ENCODE measurements at places on chromosomes 16 and 17.

DNA sequence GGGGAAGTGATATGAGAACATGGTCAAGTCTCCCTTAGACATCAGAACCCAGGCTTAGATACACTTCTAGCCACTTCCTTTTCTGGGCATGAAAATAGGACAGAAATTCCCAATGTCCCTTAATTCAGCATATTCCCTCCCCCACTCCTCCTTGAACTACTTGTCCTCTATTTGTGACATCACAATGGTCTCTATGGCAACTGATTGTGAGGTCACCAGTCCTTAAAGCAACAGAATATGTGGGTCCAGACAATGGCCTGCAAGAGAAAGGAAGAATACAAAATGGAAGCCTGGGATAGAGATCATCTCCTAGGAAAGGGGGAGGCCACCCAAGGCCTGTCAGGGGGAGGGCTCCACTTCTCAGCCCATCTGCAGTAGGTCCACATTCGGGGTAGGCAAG lies 6.7 kb upstream of the SEZ6 start:
- no peak for DNase-seq

GRCh38 chr17:49972486-49973270 lies 3.7 kb downstream of the DLX4 start:
- no peak for DNase-seq

GRCh38 chr17:34527136-34527907 lies 52.1 kb upstream of the TMEM132E start:
- no peak for DNase-seq

GRCh38 chr17:76382803-76383545 lies 1.4 kb upstream of the SPHK1 start:
- DNase-seq, result no peak

DNA sequence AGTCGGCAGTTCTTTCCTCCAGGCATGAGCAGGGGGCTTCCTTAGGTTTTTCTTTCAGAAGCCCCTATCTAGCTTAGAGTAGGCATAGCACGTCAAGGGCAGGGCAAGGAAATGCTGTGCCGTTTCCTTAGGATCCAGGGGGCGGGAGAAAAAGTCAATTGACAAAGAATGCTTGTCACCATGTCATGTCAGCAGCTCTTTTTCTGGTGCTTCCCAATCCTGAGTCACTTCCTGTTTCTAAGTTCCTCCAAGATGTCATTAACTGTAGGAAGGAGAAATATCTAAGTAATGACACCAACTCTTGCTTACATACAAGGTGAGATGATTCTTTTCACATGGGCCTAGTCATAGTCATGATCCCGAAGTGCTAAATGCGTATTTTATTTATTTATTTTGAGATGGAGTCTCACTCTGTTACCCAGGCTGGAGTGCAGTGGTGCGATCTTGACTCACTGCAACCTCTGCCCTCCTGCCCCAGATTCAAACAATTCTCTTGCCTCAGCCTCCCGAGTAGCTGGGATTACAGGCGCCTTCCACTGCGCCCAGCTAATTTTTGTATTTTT lies 35.2 kb downstream of the GJC1 start:
- no peak for DNase-seq

DNA sequence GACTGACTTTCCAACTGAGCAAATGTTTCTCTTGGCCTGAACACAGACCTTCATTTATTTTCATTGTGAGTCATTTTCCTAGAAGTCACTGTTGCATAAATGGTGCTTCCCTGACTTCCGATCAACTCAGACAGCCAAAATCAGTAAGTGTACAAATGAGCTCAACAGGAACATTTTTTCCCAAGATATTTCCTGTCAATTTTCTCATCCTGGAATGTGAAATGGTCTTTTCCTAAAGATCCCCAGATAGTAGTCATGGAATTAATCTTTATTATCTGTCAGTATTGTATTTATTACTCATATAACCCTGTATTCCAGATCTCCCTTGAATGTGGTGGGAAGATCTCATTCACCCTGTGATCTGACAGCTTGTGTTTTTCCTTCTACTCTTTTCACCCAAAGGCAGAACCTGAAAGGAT lies 360.3 kb upstream of the KIF2B start:
- no peak for DNase-seq

GRCh38 chr16:47499700-47500264 lies 38.7 kb downstream of the PHKB start:
- DNase-seq, result no peak

- DNase-seq, result no peak
Measured at GRCh38 chr17:80797741-80798594, 193.7 kb upstream of the CHMP6 start.

GRCh38 chr16:87734644-87735043 lies 31.1 kb downstream of the KLHDC4 start:
- no peak for DNase-seq

- DNase-seq, result no peak
Measured at GRCh38 chr17:40680998-40681397, 16.0 kb upstream of the KRT222 start.

DNA sequence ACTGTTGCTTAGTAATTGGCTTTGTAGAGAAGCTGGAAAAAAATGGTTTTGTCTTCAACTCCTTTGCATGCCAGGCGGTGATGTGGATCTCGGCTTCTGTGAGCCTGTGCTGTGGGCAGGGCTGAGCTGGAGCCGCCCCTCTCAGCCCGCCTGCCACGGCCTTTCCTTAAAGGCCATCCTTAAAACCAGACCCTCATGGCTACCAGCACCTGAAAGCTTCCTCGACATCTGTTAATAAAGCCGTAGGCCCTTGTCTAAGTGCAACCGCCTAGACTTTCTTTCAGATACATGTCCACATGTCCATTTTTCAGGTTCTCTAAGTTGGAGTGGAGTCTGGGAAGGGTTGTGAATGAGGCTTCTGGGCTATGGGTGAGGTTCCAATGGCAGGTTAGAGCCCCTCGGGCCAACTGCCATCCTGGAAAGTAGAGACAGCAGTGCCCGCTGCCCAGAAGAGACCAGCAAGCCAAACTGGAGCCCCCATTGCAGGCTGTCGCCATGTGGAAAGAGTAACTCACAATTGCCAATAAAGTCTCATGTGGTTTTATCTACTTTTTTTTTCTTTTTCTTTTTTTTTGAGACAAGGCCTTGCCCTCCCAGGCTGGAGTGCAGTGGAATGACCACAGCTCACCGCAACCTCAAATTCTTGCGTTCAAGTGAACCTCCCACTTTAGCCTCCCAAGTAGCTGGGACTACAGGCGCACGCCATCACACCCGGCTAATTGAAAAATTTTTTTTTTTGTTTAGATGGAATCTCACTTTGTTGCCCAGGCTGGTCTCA lies 6.2 kb upstream of the TMEM235 start:
- no peak for DNase-seq

DNA sequence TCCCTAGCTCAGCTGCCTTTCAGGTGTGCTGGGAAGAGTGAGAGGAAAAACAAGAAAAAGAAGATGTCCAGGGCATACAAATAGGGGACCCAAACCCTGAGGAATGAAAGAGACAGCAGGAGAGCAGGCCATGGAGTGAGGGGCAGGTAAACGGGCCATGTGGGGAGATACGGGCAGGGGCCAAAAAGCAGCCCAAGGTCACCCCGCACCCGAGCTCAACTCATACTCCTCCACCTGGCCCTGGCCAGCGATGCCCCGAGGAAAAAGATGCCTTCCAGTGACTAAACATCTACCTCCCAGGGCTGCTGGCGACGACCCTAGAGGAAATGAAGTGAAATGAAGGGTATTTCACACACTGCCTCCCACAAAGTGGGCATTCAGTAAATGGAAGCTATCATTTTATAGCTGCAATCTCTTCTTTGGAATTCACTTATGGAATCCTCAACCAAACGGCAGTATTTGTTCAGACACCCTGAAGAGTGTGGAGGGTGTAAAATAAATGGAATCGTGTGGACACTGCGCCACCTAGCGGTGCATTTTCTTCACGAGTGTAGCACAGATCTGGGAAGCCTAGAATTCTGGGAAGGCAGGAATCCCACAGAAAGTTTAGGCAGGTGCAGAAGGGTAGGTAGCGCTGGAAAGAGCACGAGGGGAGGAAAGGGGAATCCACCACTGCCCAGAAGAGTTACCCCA lies 14.9 kb downstream of the ELAC2 start:
- DNase-seq, result peak; percentile 57

Measured in thoracic aorta (tissue), 2 donors.